ENCODE measurements at places on chromosomes 13 and 19. TPM values are rescaled to one million over a fixed set of nuclear protein-coding genes. Genes with fewer than 3 reads are reported as not detected.

DNA sequence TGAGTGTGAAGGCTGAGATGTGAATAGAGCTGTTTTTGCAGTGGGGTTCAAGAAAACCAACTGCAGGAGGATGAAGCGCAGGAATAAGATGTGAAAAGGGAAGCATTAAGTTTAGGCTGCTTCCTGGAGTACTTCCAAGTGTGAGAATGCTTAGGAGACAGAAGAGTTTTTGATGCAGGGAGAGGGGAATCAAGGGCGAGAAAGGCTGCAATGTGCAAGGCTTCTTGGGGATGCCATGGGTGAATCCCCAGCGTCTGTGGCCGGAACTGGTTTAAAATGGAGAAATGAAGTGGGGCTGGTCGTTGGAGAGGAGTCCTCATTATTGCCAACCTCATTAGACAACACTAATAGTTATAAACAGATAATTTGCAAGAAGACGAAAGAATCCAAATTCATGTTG lies 764.9 kb downstream of the LIG4 start:
- no peak for DNase-seq

GRCh38 chr13:20073775-20074174 lies 87.1 kb downstream of the GJA3 start:
- DNase-seq: no peak

The LHB gene
- 45.8 TPM for total RNA-seq

DNA sequence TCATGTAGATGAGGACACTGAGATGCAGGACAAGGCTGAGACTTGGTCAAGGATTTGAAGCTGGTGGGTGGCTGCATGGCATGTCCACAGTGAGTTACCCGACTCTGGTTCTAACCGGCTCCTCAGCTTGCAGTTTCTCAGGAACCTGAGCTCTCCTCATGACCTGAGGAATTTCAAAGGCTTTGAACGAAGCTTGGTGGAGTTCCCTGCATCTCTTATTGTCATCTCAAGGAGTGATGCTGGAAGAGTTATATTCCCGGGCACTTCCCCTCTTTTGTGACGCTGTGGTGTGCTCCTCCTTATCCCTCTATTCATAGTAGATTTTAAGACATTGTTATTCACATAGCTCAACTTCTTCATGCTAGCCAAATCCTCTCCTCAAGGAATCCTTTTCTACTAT lies 500.1 kb upstream of the HTR2A start:
- DNase-seq: no peak

- DNase-seq: no peak
These were observed 274.7 kb upstream of the SOX21 start for GRCh38 chr13:94987081-94987480.

The C19orf38 gene
- 0.52 TPM for total RNA-seq

DNA sequence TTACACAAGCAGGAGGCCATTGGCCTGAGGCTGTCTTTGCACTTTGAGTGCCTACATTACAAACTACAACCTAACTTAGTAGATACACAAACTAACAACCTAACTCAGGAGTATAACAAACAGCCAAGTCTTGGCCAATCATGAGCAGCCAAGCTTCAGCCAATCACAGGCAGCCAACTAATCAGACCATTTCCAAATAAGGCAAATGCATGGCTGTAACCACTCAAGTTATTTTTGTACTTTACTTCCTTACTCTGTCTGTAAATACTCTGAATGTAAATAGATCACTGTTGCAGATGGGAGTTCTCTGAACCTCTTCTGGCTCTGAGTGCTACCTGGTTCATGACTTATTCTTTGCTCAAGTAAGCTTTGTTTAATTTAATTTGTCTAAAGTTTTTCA lies 748.1 kb upstream of the SGCG start:
- no peak for DNase-seq

DNA sequence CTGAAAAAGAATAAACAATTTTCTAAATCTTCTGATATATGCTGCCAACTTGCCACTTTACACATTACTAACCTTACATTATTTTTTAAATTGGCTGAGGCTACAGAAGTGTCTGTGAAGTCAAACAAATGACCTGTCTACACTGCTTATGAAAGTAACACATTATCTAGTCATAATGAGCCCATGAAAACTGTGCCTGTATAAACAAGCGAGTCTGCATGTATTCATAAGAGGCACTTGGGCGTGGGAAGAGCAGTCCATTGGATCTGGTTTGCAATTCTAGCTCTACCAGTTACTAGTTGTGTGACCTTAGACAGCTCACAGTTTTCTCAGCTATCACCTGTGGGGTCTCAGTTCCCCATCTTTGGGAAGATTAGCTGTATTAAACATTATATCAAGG lies 3.1 kb downstream of the VPS36 start:
- DNase-seq: no peak

GRCh38 chr19:1109032-1109551 lies 5.3 kb downstream of the GPX4 start:
- no peak for DNase-seq

DNA sequence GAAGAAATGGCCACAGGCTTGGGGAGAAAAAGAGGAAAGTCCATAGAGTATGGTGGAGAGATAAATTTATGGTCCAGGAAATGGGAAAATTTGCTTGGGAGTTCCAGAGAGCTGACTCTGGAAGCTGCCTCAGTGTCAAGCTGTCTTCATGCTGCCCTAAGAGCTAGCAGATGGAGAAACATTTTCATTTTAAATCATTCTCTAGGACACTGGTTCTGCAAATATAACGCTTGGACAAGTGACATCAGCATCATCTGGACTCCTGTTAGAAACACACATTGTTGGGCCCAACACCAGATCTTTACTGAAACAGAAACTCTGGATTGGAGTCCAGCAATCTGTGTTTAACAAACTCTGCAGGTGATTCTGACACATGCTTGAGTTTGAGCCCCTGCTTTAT lies 592.0 kb upstream of the KLF12 start:
- no peak for DNase-seq

- no peak for DNase-seq
These were observed 33.2 kb downstream of the F2RL3 start for GRCh38 chr19:16921766-16922591.

The CRX gene
- total RNA-seq: not detected

DNA sequence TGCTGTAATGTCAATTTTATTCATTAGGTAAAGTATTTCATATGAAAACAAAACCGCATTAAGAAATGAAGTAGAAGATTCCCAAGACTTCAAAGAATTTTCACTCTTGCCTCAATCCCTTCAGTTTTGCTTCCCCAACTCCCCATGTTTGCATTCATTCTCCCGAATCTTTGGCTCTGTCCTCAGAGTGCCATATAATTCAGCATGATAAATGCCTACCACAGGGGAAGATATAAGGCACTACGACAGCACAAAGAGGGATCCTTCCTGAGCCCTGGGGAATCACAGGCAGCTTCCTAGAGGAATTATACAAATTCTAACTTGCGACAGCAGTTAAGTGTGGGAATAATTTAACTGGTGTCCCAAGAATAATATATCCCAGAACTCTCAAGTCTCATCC lies 68.5 kb downstream of the TSC22D1 start:
- DNase-seq: no peak

The FCAR gene
- not detected for total RNA-seq

DNA sequence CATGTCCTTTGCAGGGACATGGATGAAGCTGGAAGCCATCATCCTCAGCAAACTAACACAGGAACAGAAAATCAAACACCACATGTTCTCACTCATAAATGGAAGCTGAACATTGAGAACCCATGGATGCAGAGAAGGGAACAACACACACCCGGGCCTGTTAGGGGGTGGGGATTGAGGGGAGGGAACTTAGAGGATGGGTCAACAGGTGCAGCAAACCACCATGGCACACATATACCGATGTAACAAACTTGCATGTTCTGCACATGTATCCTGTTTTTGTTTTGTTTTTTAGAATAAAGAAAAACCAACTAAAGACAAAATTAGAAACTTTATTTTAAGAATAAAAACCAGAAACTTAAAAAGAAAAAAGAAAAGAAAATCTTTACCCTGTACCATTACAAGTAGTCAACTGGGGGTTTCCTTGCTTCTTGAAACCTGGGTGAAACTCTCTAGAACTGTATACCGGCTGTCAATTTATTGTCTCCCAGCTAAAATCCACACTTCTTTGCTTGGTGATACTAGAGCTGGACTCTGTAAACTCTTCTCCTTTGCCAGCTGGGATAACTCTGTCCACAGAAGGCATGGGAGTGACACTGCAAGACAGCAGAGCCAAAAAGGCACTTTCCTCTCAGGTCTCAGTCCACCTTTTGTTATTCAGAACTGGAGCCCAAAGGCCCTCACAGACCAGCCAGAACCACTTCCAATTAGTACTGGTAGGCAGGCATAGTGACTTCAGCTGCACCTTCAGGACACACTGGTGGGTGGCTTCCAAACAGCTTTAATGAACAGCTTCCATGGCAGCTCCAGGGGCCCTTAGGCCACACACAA lies 9.0 kb downstream of the MICU2 start:
- DNase-seq: no peak

The KLHL1 gene
- total RNA-seq: 0.26 TPM

The SYCN gene
- 5,793 TPM for total RNA-seq

DNA sequence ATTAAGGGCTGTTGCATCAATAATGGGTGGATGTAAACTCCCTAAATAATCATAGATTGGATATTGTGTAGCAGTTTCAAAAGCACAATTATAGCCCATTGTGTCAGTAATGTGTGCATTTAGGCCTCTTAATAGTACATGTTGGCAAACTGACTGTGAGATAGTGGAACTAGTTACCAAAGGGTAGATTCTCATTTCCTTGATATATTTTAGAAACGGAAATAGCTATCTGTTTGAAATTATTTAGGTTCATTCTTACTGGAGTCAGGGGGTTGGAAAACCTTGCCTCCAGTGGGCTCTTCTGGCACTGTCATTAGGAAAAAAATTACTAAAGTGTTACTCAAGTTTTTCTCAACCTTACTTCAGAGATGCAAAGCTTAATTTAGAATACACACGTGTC lies 1074.9 kb downstream of the PCDH17 start:
- DNase-seq: no peak

Measured in body of pancreas (tissue), 4 donors.